Transverse colon (tissue), 4 donors: ENCODE measurements at places on chromosomes 2 and 18. TPM values are rescaled to one million over a fixed set of nuclear protein-coding genes. Genes with fewer than 3 reads are reported as not detected.
A peak's percentile ranks its signal among the peaks of the same experiment; 100 is the strongest.

CRYGD gene
- total RNA-seq = not detected

HOXD11 gene
- total RNA-seq = 5.4 TPM

TLX2 gene
- total RNA-seq = 0.96 TPM

NT5DC4 gene
- total RNA-seq = not detected

HK2 gene
- total RNA-seq = 104 TPM

VWC2L gene
- not detected for total RNA-seq

- DNase-seq = peak; percentile 65
- H3K4me1 ChIP-seq = peaks cover 33% of the 10 kb centered on the region
- H3K27me3 ChIP-seq = no peaks in the 10 kb centered on the region
- H3K36me3 ChIP-seq = no peaks in the 10 kb centered on the region
- H3K27ac ChIP-seq = peak overlapping the region; percentile 96
- peak overlapping the region; percentile 91 for H3K4me3 ChIP-seq
Observed at GRCh38 chr2:240586919-240587800, 626 bp downstream of the CAPN10 start.

DNA sequence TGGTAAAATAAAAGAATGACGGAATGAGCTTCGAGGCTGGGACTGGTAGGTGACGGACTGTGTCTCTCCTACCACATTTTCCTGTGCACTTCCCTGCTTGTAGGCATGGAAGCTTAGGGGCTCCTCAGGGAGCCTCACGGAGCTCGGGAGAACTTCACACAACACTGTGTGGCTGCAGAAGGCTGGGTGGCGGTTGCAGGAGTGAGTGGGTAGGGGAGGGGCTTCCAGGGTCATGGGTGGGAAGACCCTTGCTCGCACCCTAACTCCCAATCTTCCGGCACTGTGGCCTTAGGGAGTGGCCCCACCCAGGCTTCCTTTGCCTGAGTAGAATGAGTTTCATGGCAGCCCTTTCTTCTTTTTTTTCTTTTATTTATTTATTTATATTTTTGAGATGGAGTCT is 128.6 kb downstream of the INHBB start:
- H3K4me1 ChIP-seq = peaks cover 3% of the 10 kb centered on the region
- H3K4me3 ChIP-seq = no peak overlapping the region
- no peaks in the 10 kb centered on the region for H3K36me3 ChIP-seq
- no peaks in the 10 kb centered on the region for H3K27me3 ChIP-seq

DNA sequence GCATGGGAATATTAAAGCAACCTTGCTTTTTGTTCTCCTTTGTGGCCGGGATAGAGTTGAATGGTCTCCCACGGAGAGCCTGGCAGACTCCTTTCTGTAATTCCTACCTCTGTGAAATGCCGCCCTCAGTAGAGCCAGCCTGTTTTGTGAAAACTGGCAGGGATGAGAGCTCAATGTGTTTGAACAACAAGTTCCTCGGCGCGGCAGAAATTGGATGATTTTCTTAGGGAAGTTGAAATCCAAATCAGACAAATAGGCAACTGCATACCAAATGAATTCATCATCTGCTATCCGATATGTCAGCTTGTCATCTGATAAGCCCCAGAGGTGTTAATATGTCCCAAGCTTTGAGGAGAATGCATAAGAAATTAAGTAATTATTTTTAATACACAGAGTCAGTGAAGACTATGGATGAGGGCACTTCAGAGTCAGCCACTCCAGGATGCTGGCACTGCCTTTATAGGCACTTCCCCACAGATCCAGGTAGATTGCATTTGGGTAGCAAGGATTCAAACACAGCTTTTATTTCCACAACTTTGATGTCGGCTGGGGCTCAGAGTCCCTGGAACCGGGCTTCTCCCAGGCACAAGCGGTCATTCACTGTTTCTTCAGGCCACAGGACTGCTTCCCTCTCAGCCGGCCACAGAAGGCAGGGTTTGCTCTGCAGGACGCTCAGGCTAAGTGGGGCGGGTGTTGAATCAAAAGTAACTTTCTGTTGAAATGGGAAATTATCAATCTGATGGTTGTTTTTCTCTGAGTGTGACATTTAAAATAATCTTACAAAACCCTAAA is 82.8 kb upstream of the REV1 start:
- no peaks in the 10 kb centered on the region for H3K27me3 ChIP-seq
- H3K4me3 ChIP-seq = no peak overlapping the region
- no peak overlapping the region for H3K27ac ChIP-seq

- no peak overlapping the region for H3K27ac ChIP-seq
- peaks cover 61% of the 10 kb centered on the region for H3K27me3 ChIP-seq
- DNase-seq = peak; percentile 21
- H3K36me3 ChIP-seq = no peaks in the 10 kb centered on the region
- H3K4me3 ChIP-seq = peak overlapping the region; percentile 62
Observed at GRCh38 chr2:10720947-10721395, 459 bp upstream of the ATP6V1C2 start.

- H3K4me3 ChIP-seq = no peak overlapping the region
- H3K36me3 ChIP-seq = no peaks in the 10 kb centered on the region
- H3K27ac ChIP-seq = no peak overlapping the region
- DNase-seq = peak; percentile 33
- peaks cover 50% of the 10 kb centered on the region for H3K4me1 ChIP-seq
Observed at GRCh38 chr2:65161551-65162100, 31.7 kb upstream of the RAB1A start.

- peaks cover 24% of the 10 kb centered on the region for H3K4me1 ChIP-seq
- H3K27me3 ChIP-seq = no peaks in the 10 kb centered on the region
- no peak for DNase-seq
- no peak overlapping the region for H3K27ac ChIP-seq
- H3K36me3 ChIP-seq = no peaks in the 10 kb centered on the region
- no peak overlapping the region for H3K4me3 ChIP-seq
Observed at GRCh38 chr2:127698553-127699355, 2.5 kb upstream of the SFT2D3 start.

DNA sequence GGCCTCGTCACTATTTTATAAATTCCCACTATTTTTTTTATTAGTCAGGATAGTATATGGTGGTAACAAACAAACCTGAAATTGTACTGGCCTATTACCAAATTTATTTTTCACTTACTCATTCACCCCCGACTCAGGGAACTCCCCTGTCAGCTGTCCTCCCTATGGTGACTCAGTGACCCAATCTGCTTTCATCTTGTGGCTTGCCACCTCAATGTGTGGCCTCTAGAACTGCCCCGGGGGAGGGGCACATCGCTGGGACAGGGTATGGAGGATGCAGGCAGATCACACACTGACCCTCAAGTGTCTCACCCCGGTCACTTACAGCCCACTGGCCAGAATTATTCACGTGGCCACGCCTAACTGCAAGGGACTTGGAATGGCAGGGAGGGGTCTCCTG is 71.6 kb downstream of the ACTR2 start:
- no peak for DNase-seq
- H3K27ac ChIP-seq = no peak overlapping the region
- no peak overlapping the region for H3K4me3 ChIP-seq
- no peaks in the 10 kb centered on the region for H3K36me3 ChIP-seq
- H3K4me1 ChIP-seq = peaks cover 15% of the 10 kb centered on the region

DNA sequence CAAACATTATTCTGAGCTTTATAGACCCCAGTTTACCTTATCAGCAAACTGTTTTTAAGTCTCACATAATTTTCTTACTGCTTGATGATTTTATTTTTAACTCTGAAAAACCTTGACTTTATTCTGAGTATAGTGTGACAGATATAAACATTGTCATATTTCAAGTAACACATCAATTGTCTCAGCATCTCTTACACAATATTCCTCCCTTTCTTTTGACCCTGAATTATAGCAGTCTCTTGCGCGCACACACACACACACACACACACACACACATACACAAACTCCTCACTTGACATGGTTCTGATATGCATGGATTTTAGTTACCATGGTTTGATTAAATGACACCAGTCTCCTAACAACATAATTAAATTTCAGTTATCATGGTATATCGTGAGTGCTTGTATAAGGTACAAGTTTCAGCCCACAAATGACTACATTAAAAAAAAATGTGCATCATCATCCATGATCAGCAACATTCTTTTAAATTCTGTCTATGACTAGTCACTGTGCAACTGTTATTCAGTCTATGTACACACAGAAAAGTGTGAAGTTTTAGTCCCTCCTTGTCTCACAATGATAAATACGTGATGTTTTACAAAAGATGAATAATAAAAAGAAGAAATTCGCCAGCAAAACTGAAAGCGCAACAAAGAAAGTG is 39.5 kb upstream of the TACR1 start:
- no peaks in the 10 kb centered on the region for H3K36me3 ChIP-seq
- H3K27me3 ChIP-seq = no peaks in the 10 kb centered on the region
- H3K4me1 ChIP-seq = no peaks in the 10 kb centered on the region
- H3K27ac ChIP-seq = no peak overlapping the region
- H3K4me3 ChIP-seq = no peak overlapping the region

DNA sequence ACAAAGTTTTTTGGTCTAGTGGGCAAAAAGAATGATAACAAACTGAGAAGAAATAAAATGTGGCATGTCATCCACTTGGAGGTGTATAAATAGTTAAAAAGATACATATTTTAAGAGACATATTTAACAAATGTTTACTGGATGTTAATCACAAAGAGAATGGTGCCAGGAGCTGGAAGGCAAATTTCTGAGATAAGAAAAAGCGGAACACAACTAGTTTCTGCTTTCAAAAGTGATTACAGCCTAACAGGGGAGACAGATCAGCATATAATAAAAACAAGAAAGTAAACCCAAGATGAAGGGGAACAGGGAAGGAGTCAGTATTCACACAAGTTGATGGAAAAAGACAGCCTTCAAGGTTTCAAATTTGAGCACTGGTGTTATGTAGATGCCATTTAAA is 91.3 kb downstream of the OLA1 start:
- no peaks in the 10 kb centered on the region for H3K27me3 ChIP-seq
- H3K4me3 ChIP-seq = no peak overlapping the region
- no peak for DNase-seq
- no peak overlapping the region for H3K27ac ChIP-seq
- H3K4me1 ChIP-seq = no peaks in the 10 kb centered on the region

GRCh38 chr2:38146275-38146906 is 70.4 kb upstream of the CYP1B1 start:
- no peaks in the 10 kb centered on the region for H3K27me3 ChIP-seq
- H3K4me3 ChIP-seq = no peak overlapping the region
- no peaks in the 10 kb centered on the region for H3K36me3 ChIP-seq

GRCh38 chr18:3688690-3689089 is 238.7 kb downstream of the TGIF1 start:
- no peaks in the 10 kb centered on the region for H3K36me3 ChIP-seq
- no peak for DNase-seq
- H3K27ac ChIP-seq = no peak overlapping the region
- no peak overlapping the region for H3K4me3 ChIP-seq

- DNase-seq = no peak
- H3K27me3 ChIP-seq = no peaks in the 10 kb centered on the region
- peaks cover 7% of the 10 kb centered on the region for H3K4me1 ChIP-seq
- H3K4me3 ChIP-seq = no peak overlapping the region
Observed at GRCh38 chr2:9373047-9373446, 50.3 kb downstream of the ITGB1BP1 start.

DNA sequence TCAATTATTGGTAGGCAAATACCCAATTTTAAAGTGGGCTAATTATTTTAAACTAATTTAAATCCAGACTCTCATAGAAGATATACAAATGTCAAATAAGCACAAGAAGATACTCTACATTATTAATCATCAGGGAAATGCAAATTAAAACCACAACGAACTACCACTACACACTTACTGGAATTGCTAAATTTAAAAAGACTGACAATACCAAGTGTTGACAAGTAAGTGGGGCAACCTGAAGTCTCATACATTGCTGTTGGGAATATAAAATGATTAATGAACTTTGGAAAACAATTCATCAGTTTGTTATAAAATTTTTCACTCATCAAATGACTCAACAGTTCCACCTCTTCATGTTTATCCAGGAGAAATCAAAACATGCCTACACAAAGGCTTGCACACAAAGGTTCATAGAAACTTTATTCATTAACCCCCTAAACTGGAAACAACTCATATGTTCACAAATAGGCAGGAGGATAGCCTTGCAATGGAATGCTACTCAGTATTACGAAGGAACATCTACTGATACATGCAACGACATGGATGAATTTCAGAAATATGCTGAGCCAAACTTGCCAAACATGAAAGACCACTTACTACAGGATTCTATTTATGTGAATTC is 120.8 kb downstream of the MCFD2 start:
- no peak overlapping the region for H3K27ac ChIP-seq
- H3K36me3 ChIP-seq = no peaks in the 10 kb centered on the region
- no peak for DNase-seq
- no peak overlapping the region for H3K4me3 ChIP-seq
- no peaks in the 10 kb centered on the region for H3K27me3 ChIP-seq

GRCh38 chr2:224147174-224147573 is 108.1 kb upstream of the SERPINE2 start:
- no peaks in the 10 kb centered on the region for H3K4me1 ChIP-seq
- H3K27me3 ChIP-seq = no peaks in the 10 kb centered on the region
- no peak overlapping the region for H3K4me3 ChIP-seq

DNA sequence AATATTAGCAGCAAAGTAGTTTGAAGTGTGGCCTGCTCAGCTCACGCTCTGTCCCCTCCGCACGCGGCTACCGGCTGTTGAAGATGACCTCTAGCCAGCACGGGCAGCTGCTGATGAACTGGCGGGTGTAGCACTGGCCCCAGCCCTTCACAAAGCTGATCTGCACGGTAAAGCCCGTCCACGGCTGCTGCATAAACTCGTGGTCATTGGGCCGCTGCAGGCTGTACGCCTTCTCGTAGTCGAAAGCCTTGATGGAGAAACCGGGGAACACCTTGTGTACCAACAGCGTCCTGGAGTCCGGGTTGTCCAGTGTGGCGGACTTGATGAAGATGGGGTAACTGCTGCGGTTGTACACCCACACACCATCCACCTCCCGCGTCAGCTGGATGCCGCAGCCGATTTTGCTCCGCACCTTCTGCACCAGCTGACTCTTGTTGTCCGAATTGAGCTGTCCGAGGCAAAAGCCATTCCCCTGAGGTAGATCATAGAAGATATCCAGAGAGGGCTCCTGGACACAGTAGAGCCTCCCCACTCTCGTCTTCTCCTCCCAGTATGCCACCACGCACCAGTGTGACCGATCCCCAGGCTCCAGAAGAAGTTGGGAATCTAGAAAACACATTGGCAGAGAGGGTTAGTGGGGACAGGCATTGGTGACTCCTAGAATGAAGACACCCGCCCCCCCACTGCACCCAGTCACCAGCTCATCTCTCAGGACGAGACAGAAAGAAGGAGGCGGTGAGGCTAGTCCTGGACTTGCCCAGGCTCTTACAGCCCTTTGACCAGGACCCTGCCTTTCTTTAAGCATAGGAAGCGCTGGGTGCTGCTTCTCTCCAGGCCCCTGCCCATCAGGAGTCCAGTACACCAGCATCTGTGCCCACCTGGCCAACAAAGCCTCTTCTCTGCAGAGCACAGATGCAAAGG is 29.2 kb downstream of the SMAD7 start:
- no peak for DNase-seq
- H3K27ac ChIP-seq = peak overlapping the region; percentile 88
- peaks cover 45% of the 10 kb centered on the region for H3K4me1 ChIP-seq

GRCh38 chr2:138640921-138641676 is 139.1 kb downstream of the NXPH2 start:
- H3K36me3 ChIP-seq = no peaks in the 10 kb centered on the region
- no peaks in the 10 kb centered on the region for H3K27me3 ChIP-seq
- no peak overlapping the region for H3K4me3 ChIP-seq
- H3K27ac ChIP-seq = no peak overlapping the region
- no peak for DNase-seq

- H3K27me3 ChIP-seq = no peaks in the 10 kb centered on the region
- H3K4me3 ChIP-seq = no peak overlapping the region
- no peak for DNase-seq
- H3K36me3 ChIP-seq = no peaks in the 10 kb centered on the region
Observed at GRCh38 chr2:163637871-163638270, 97.9 kb downstream of the FIGN start.

- no peaks in the 10 kb centered on the region for H3K27me3 ChIP-seq
- no peaks in the 10 kb centered on the region for H3K36me3 ChIP-seq
- H3K4me3 ChIP-seq = no peak overlapping the region
- DNase-seq = no peak
- no peak overlapping the region for H3K27ac ChIP-seq
- no peaks in the 10 kb centered on the region for H3K4me1 ChIP-seq
Observed at GRCh38 chr2:126463892-126464674, 191.9 kb upstream of the GYPC start.
